ENCODE measurements at places on chromosomes 5 and 9.

- peak; percentile 66 for DNase-seq
These were observed 3.9 kb upstream of the GNAQ start for GRCh38 chr9:78035383-78035993.

- no peak for DNase-seq
These were observed 22.1 kb upstream of the MARCHF6 start for GRCh38 chr5:10331341-10331796.

GRCh38 chr9:105053209-105053652, 125.3 kb upstream of the ABCA1 start:
- DNase-seq = no peak

- peak; percentile 41 for DNase-seq
These were observed 3.1 kb downstream of the KLF9 start for GRCh38 chr9:70411121-70411929.

DNA sequence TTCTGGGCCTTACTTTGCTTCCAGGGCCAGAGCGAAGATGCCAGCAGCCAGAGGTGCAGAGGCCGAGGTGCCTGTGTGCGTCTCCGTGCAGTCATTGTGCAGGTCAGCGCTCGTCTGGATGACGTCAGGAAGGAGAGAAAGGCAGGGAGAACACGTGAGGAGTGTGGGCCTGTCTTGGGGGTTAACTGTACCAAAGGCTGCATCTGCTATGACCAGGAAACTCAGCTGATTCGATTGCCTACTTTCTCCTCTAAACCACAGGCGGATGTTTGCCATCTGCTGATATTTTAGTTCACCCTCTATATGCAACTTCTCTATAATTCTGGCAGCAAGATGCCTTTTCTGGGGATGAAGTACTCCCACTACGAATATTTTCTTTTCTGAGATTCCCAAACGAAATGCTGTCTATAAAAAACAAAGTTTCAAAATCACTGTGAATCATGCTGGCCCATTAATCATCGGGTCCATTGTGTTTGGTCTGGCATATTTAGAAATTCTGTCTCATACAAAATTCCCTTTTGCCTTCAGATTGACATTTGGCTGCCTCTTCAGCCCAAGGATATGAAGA, 24.8 kb downstream of the PCSK1 start:
- no peak for DNase-seq

GRCh38 chr5:116063950-116064349, 20.9 kb upstream of the COMMD10 start:
- no peak for DNase-seq

DNA sequence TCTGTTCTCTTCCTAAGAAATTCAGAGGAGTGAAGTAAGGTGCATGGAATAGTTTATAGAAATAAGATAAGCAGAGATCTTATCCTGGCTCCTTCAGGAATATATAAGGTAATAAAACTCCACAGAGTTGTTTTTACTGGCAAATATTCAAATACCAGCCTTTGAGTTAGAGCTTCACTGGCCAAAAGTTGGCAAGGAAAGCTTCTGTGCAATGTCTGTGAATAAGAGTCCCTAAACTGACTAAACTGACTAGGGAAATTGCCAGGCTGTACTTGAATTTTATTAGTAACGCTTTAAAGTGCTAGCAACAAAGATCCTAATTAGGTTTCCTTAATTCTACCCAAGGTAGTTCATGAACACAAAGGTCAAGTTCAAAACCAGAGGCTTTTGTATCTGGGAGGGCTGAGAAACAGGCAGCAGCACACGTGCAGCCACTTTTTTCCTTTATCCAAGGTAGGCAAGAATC, 131.1 kb upstream of the MPDZ start:
- no peak for DNase-seq

DNA sequence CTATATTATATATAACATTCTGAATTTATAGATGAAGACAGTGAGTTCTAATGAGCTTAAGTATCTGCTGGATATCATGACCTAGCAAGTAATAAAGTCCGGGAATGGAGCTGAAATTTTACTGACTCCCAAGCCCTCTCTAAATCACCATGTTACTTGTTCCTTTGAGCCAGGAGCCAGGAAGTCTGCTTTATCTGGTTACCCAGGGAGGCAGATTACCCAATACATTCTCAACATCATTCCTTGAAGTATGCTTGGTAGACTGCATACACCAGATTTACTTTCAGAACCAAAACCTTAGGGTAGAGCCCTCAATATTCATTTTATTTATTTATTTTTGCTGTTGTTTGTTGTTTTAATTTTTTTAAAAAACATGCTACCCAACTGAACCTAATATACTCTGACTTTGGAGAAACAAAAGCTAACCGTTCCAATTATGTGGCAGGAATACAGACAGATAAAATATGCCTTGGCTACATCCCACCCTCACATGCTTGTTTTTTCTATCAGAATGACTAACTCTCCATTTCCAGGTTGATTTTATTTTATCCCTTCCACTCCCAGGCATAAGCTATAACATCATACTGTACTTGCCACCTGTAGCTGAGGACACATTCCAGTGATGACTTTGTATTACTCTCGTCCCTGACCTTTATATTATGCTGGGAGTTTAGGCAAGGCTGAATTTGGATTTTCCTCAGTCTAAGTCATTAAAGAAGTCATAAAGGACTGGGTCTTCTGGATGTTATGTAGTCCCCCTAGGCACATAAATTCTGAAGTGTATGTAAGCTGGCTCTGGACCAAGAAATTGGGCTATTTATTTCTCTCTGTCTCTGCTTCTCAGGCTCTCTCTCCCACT, 82.0 kb downstream of the YIPF5 start:
- DNase-seq = no peak

- DNase-seq = no peak
These were observed 833 bp upstream of the MROH2B start for GRCh38 chr5:41071975-41072374.

DNA sequence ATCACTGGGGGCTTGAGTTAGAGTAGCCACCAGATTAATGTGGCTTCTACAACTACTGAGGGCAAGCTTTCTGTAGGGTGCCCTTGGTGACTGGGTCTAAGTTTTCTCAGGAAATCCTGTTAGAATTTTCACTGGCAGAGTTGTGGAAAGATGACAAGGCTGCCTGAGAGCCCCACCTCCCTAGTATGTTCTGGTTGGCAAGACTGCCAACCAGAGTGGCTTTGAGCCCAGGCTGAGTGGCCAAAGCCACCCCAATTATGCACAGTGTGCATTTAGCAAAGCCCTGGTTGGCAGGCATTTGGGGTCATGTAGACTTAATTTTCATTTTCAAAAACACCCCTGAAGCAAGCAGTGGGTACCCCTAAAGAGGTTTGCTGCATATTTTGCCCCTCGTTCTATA, 136.7 kb upstream of the HAPLN1 start:
- no peak for DNase-seq

DNA sequence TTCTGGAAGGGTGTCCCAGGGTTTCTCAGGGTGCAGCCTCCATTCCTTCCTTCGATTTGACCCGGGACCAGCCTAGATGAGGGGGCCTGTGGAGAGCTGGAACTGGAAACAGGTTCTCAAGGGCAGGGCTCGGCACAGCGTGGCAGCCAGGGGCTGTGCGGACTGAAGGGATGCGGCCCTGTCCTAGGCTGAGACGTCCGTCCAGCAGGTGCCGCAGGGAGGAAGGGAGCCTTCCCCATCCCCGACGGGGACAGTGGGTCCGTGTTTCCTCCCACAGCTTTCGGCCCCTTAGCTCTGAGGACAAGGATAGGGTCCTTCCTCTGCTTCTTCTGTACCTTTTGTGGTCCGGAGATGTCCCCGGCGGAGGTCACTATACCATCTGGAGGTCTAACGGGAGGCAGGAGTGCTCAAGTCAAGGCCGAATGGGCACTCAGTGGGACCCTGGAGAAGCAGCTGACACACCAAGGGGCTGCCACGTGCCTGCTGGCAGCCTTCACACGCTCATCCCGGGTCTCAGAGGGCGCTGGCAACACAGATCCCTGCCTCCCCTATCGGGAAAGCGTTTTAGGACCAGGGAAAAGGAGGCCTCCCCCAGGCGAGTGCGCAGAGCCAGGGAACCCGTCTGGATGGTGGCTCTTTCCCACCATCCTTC, 49.9 kb downstream of the USP20 start:
- peak; percentile 46 for DNase-seq

- no peak for DNase-seq
These were observed 170.8 kb upstream of the RGMB start for GRCh38 chr5:98602534-98603112.

GRCh38 chr9:92064711-92065110, 50.5 kb downstream of the SPTLC1 start:
- DNase-seq = no peak

DNA sequence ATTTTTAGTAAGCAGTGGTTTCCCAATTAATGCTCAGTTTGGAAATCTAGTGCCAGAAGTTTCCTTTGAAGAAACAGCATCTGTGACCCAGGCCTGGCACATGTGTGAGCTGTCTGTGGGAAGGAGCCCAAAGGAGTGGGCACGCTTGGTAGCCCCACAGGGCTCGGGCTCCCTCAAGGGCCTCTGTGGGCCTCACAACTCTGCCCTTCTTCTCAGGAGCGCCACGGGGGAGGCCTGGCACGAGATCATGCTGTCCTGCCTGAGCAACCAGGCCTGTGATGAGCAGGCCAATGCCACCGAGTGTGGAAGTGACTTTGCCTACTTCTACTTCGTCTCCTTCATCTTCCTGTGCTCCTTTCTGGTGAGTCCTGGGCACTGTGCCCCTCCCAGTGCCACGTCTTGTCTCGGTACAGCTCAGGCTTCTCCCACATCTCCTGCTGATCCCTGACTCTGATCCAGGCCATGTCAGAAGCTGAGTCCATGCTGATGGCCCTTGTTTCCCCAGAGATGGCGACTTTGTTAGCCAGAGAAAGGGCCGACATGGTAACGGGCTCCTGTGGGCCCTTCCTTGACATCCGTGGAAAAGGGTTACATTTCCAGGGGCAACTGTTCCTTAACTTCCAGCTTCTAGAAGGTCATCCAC, 200.4 kb downstream of the CACNA1B start:
- no peak for DNase-seq

DNA sequence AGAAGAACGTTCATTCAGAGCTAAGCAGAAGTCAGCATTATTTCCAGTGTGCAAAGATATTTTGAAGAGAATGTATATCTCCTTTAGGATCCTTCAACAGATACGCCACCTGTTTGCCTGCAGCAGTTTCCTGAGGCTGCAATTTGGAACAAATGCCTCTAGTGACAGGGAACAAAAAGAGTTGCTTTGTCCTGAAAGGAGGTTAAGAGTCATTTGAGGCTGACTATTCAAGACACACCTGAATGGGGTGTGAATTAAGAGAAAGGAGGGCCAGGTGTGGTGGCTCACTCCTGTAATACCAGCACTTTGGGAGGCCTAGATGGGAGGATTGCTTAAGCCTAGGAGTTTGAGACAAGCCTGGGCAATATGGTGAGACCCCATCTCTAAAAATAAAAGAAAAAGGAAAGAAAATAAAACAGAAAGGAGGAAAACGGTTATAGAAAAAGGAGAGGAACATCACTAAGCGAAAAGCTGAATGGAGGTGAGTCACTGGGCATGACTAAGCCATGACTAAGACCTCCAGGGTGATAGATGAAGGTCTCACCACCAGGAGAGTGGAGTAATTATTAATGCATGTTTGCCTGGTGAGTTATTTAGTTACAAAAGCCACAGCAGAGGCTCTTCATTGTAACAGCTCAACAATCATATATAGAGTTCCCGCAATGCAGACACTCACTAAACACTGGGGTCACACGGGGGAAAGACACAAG, 255.2 kb upstream of the TNC start:
- DNase-seq = no peak

- DNase-seq = no peak
These were observed 32.1 kb upstream of the RNF130 start for GRCh38 chr5:180103487-180104167.

DNA sequence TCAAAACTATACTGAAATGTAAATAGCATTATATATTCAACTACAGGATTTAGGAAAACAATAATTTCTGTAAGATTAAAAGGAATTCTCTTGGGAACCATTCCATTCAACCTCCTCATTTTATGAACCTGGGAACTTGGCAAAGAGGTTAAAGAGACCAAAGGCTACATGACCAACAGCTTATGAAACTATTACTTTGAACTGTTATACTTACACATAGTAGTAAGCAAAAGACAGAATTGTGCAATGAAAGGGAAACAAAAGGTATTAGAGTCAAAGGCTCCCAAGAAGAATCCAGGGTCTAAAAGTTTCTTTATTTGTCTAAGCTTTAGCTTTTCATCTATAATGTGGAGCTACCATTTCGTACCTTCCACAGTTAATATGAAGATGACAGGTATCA, 7.2 kb downstream of the C9orf72 start:
- DNase-seq = no peak

- DNase-seq = no peak
These were observed 23.2 kb downstream of the LYSMD3 start for GRCh38 chr5:90506221-90506620.

DNA sequence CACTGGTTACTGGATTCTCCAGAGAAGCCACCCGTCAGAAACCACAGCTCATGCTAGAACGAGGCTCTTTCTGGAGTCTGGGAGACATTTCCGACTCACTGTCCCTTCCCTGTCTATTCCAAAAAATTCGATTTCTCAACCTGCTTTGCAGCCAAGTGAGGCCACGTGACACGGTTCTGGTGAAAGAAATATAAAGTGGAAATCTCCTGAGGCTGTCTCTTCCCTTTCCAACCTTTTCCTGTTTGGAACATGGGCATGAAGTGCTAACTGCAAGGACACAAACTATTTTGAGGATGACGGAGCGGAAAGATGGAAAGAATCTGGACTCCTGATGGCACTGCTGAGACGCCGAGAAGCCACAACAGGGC, 6.1 kb upstream of the PTGS1 start:
- no peak for DNase-seq

DNA sequence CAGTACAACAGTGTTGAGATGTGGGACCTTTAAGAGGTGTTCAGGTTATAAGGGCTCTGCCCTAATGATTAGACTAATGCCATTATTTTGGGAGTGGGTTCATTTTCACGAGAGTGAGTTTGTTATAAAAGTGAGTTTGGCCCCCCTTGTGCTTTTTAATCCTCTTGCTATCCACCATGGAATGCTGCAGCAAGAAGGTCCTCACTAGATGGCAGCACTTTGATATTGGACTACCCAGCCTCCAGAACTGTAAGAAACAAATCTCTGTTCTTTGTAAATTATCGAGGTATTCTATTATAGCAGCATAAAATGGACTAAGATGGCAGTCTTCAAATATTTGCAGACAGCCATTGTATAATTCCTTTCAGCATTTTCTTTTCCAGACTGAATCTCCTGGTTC, 212.4 kb downstream of the LRRC70 start:
- DNase-seq = no peak

GRCh38 chr9:112793213-112793810, 42.8 kb downstream of the SNX30 start:
- peak; percentile 75 for DNase-seq

GRCh38 chr5:136011414-136012001, 17.3 kb upstream of the TGFBI start:
- no peak for DNase-seq

GRCh38 chr5:133962801-133963476, 5.5 kb downstream of the C5orf15 start:
- DNase-seq = no peak

Measured in BE2C (cell line).